ENCODE measurements at places on chromosomes 3 and 15.

GRCh38 chr3:176974279-176974678 lies 223.0 kb downstream of the TBL1XR1 start:
- ATAC-seq = no peak

DNA sequence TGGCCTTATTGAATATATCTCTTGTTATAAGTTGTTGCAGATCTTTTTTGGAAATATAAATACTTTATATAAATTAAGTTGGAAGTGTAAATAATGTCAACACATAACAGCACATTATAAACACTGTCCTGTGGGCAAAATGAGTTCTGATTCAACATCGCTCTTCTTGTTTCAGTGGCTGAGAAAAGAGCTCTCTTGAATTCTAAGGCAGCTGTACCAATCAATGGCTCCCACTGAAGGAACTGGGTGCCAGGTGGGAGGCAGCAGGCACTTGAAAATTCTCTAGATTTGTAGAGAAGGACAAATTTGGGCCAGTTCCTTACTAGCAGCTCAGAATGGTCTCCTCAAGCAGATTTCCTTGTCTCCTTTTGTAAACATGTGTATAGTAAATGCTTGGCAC lies 45.6 kb downstream of the CHST2 start:
- no peak for ATAC-seq

DNA sequence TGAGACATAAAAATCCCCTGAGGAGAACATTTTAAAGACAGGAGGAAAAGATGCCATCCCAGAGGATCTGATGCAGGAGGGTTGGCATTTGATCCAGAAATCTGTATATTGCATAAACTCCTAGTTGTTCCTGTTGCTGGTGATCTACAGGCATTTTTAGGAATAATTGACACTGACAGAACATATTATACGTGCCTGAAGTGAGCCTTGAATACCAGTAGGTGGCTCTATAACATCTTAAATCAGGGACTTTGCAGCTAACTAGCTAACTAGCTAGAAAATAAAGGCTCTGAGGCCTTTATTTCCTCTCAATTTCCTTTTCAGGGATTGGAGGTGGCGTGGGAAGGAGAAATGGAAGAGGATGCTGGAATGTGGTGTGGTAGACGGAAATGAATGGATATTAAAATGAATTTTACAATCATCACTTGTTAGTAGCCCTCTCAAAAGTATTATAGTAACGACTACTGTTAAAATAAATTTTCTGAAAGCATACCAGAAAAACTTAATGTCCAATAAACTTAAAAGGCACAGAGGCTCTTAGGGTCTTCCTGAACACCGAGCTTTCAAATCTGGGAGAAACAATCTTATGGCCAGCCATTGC lies 73.8 kb upstream of the ZBED2 start:
- ATAC-seq = peak; percentile 71

DNA sequence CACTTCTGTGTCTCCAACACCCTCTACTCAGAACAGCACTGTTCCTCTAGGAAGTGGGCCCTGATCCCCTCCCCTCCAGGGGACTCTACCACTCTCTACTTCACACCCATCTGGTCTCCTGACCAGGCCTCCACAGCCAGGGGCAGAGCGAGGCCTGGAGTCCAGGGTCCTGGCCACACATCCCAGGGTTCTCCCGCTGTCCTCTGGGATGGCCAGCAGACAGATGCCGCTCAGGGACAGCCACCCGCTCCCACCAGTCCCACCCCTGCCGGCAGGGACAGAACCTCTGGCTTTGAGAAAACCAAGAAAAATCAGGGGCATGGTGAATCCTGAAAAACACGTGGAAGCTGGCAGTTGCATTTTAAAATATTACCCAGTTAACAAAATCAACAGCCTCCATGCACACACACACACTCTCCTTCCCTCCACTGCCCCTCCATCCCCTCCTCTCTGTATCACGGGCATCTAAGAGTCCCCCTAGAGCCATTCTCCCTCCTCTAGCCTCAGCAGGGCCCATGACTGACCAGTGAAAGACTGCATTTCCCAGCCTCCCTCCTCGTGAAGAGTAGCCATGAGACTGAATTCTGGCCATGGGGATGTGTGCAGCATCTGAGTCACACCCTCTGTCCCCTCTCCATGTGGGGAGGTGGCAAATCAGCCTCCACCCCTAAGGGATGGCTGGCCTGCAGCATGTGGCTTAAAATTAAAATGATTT lies 32.1 kb upstream of the IQSEC1 start:
- ATAC-seq = no peak

GRCh38 chr15:90959894-90960293 lies 5.2 kb downstream of the RCCD1 start:
- ATAC-seq = no peak

DNA sequence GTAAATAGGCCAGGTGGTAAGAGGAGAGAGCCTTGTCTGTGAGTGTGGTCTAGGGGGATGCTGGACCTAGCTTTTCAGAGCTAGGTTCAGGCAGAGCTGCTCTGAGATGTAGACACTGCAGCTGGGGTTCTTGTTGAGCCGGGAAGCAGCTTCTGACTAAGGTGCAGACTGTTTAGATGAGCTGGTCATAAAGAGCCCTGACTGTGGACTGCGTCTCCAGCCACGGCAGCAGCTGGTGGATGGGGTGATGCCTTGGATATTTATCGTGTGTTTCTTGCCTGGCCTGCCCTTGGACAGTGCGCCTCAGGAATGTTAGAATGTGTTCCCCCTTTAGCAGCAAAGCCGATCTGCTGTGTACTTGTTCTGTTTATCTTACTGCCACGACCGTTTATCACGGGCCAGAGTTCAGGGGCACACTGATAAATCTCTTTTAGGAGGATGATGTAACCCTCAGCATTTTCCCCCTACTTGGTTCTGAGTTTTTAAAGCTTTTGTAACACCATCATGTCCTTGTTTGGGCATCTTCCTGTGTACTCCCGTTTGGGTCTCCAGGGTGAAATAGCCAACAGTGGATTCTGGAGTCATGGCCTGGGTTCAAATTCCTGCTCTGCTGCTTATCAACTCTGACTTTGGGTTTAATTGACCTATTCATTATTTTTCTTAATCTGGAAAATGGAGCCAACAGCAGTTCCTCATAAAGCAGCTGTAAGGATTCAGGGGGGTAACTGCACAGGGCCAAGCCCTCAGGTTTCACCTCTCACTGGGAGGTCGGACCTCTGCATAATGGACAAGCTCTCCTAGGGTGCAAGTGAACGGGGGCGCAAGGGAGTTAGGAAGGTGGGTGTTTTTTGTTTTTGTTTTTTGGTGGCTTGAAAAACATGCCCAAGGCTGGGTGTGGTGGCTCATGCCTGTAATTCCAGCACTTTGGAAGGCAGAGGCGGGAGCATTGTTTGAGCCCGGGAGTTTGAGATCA lies 51.4 kb downstream of the FLNB start:
- peak; percentile 96 for ATAC-seq

DNA sequence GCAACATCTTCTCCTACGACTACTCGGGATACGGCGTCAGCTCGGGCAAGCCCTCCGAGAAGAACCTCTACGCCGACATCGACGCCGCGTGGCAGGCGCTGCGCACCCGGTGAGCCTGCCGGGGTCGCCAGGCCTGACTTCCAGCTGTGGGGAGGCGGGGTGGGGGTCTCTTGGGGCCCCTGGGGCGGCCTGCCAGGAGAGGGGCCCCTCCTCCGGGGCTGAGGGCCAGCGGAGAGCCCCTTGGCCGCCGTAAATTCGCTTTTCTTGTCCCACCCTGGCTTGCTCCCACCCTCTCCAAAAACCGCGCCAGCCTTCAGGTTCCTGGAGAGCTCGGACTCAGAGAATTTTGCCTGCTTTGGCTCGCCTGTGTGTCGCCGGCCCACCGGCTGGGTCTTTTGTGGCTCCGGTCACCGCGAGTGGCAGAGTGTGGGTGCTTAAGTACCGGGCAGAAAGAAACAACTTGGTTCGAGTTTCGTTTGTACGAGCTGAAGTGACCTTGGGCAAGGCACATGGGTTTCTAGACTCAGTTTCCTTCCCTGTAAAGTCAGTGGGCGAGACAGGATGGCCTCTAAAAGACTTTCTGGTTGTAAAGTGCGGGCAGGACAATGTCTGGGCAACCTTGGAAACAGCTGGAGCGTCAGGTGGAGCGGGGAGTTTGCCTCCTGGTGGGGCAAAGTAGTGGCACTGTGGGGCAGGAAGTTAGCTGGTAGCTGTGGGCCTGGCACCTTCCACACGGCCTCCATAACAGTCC lies 976 bp downstream of the ABHD17C start:
- ATAC-seq = peak; percentile 5

- ATAC-seq = no peak
These were observed 26.9 kb downstream of the NEK10 start for GRCh38 chr3:27342267-27342666.
